ENCODE measurements at places on chromosomes 7 and 10. TPM values are rescaled to one million over a fixed set of nuclear protein-coding genes. Genes with fewer than 3 reads are reported as not detected.

- peak; percentile 86 for ATAC-seq
Measured at GRCh38 chr7:49791088-49791741, 17.8 kb downstream of the VWC2 start.

GRCh38 chr7:127704211-127704610, 52.2 kb downstream of the SND1 start:
- peak; percentile 41 for ATAC-seq

The SPDYE2 gene
- total RNA-seq: not detected

The OR2A12 gene
- total RNA-seq: not detected

DNA sequence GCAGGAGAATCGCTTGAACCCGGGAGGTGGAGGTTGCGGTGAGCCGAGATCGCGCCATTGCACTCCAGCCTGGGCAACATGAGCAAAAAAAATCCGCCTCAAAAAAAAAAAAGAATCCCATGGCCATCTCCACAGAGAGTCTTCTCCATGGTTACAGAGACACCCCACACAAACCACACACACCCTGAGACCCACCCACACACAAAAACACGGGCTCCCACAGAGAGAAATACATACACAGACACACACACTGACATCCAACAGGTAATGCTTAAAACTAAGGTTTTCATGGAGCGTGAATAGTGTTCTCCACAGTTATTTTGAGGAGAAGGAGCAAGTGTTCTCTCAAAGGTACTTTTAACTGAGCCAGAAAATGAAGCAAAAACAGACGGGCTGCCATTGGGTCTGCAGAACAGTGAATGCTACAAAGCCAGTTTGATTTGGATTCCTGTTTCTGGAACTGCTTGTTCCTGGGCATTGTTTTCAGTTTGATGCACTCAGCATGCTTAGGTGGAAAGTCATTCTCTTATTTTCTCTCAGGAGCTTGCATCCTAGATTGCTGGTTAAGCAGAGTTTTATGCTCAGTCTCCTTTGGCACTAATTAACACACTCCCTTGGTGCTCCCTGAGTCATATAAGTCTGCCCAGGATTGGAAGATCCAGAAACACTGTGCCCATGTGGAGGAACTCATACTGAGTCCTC, 15.4 kb downstream of the AHCYL2 start:
- peak; percentile 48 for ATAC-seq

GRCh38 chr7:13848681-13849131, 140.8 kb downstream of the ETV1 start:
- no peak for ATAC-seq

GRCh38 chr10:8248868-8249267, 194.4 kb downstream of the GATA3 start:
- ATAC-seq: no peak

The CCL24 gene
- total RNA-seq: 0.56 TPM

GRCh38 chr10:16231734-16232435, 204.9 kb upstream of the PTER start:
- ATAC-seq: no peak

GRCh38 chr10:56370217-56371113, 9.4 kb upstream of the ZWINT start:
- no peak for ATAC-seq

DNA sequence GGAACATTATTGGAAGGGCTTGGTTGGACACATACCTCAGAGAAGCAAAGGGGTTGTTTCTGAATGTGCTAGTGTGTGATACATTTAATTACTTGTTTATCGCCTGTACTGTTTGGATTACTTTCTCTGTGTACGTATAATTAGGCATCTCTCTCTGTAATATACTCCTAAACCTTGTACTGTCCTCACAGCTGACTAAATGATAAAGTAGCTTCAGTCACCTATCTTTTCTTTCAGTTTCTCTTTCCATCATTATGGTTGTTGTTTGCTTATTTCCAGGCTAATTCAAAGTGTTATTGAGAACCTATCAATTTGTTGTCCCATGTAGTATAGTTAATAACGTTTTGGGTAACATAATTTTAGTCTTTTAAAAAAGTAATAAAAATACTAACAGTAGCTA, 34.0 kb downstream of the MXI1 start:
- ATAC-seq: no peak

DNA sequence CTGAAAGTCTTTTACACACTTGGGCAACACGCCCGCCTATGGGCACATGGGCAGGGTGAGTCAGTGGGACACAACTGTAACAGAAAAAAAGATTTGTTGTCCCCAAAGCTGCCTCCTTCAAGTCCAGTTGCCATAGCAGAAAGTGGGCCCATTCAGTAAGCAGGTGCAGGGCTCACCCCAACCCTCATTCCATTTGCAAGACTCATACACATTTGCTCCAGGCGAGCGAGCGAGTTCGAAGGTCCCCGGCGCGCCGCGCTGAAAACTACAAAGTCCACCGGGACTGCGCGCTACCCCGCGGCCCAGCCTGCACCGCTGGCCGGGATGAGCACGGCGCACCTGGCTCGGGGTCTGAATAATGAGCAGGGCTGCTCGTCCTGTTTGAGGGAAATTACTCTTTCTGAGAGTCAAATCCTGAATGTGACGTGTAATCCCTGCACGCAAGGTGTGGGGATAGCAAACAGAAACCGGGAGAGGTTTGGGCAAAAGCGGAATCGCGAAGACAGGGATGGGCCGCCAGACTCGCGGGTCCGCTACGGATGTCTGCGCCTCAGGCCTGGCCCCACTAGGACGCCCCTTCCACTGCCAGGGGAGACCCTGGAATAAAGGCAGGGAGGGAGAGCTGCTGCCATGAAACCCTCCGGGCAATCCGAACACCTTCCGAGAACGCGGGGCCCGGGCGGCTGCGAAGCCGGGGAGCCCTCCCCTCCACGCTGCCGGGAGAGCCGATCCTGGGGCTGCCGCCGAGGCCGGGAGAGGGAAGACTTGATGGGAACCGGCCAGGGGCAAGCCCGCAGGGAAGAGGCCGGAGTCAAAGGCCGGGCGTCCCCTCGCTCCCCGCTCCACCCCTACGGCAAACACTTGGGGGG, 982 bp downstream of the COBL start:
- ATAC-seq: peak; percentile 56

- peak; percentile 90 for ATAC-seq
Measured at GRCh38 chr10:12927896-12928295, 73.6 kb downstream of the CCDC3 start.

The FAM131B gene
- total RNA-seq: 0.44 TPM

The MOGAT3 gene
- not detected for total RNA-seq

DNA sequence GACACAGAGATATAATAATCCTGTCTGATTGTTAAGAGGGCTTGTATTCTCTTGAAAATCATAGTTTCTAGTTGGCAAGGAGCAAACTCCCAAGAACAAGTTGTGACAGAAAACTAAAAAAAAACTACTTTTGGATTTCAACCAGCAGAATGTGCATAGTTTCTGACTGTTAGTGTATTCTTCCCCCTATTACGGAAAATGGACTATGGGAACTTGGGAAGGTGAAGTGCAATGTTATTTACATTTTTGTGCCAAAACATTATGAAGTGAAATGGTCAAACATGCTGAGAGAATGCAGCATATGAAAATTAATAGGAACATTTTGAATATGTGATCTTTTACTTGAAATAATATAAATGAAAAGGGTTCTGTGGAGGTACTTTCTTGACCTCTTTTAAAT, 660.8 kb downstream of the SUGCT start:
- ATAC-seq: no peak

The TLL2 gene
- 0.12 TPM for total RNA-seq

DNA sequence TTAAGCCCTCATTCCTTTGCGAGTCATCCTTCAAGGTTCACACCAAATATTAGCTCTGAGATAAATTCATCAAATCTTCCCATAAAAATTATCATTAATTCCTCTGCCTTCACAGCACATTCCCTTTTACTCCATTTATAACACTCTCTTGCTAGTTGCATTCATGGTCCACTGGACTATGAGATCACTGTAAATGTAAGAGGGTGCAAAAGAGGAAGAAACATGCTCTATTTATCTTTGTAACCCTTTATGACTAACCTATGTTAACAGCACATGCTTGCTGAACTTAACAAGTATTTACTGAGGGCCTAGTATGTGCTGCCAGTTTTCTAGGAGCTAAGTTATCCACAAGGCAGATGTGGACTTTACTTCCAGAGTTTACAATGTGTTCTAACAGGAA, 86.7 kb upstream of the TMEM168 start:
- peak; percentile 47 for ATAC-seq

DNA sequence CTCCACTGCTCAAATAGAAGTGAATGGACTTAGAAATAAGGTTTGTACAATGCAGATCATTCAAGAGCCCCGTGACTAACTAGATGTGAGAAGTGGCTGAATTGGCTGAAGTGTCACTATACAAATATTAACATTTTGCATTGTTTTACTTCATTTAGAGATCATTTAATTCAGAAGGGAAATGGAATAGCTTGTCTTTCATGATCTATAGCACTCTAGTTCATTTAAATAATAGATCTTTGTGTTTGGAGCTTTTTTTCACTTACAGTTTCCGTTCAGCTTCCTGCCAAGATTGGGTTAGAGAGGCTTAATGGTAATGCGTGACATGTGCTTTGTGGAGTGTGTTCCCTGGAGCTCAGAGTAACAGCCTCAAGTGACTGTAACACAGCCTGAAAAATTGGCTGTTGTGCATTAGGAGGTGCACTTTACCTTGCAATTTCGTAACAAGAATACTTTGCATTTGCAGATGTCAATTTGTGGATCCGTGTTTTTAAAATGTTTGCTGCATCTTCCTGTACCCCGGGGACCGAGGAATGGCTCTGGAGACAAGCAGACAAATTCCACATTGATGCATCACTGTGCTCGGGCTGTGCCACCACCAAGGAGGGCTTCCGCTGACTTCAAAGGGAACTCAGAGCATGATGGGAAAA, 170.3 kb downstream of the NRP1 start:
- no peak for ATAC-seq
